HEK293T (cell line): ENCODE measurements at places on chromosomes 1 and 21.

- DNase-seq = peak; percentile 58
Measured at GRCh38 chr1:39105061-39105840, 79.1 kb downstream of the NDUFS5 start.

DNA sequence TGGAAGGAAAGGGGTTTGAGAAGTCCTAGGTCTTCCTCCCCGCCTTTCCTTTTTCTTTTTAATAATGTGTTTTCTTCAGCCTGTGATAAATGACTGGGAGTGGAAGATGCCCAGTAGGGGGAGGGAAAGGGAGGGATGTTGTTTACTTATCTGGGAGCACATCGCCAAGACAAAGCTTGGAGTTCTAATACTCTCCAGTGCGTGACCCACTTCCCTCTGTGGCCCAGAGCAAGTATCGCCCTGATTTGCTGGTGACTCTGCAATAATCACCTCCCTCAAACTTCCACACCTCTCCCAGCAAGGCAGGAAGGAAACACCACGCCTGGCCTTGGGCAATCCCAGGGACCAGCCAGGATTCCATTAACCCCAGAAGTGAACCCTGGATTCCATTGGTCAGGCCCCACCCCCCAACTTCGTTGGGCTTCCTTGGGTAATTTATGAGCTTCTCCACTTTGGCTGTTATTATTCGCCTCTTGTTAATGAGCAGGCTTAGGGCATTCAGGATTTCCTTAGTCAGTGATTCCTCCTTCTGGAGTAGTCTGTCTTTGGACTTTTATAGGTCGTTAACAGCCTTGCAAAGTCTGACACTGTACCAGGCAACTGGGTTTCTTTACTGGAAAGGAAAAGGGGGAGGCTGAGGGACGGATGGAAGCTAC, 24.3 kb upstream of the GRHL3 start:
- DNase-seq = no peak

- no peak for DNase-seq
Measured at GRCh38 chr1:198166900-198167299, 10.1 kb downstream of the NEK7 start.

GRCh38 chr1:226562989-226563388, 14.4 kb downstream of the STUM start:
- DNase-seq = no peak

GRCh38 chr1:33736496-33736895, 127.4 kb upstream of the HMGB4 start:
- DNase-seq = no peak

DNA sequence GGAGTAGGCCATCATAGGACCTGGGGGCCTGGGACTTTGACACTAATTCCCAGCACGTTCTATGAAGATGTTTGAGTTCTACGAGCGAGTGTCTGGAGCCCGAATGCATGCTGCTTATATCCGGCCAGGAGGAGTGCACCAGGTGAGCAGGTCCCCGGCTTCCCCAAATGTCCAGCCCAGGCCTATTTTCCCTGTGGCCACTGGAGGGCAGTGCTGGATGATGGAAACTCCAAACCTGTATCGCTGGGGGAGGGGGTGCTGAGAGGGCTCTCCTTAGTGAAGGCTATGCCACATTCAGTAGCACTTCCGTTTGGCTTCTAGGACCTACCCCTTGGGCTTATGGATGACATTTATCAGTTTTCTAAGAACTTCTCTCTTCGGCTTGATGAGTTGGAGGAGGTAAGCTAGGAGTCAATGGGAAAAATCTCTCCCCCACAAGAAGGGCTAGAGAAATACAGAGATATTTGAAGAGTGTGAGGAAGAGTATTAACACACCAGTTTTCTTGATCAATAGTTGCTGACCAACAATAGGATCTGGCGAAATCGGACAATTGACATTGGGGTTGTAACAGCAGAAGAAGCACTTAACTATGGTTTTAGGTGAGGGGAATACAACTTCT, 5.2 kb upstream of the FCER1G start:
- DNase-seq = peak; percentile 89

GRCh38 chr1:40824591-40825434, 37.4 kb downstream of the CITED4 start:
- DNase-seq = no peak

DNA sequence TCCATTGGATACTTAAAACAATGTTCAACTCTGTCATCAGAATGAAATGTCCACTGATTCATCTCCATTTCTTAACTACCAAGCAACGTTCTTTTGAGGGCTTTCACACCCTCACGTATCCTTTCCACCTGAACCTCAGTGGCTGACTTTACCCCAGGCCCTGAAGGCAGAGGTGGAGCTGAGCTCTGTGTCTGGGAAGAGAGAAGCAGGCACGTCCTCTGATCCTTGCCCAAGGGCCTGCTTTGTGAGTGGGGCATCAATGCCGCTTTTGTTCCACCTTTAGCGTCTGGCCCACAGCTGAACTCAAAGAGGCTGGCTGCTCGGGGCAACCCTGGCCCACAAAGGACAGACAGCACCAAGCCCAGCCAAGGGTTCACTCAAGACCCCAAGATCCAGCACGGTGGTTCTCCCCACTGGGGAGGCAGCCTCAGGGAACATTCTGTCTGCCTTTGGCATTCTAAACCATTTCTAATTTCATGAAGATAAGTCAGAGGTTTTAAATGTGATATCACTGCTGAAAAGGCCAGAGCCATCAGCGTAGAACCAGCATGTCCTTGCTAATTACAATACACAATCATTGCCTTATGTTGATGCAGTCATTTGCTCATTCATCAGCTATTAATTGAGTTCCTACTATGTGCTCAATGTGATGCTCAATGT, 126.0 kb upstream of the UBE2U start:
- no peak for DNase-seq

DNA sequence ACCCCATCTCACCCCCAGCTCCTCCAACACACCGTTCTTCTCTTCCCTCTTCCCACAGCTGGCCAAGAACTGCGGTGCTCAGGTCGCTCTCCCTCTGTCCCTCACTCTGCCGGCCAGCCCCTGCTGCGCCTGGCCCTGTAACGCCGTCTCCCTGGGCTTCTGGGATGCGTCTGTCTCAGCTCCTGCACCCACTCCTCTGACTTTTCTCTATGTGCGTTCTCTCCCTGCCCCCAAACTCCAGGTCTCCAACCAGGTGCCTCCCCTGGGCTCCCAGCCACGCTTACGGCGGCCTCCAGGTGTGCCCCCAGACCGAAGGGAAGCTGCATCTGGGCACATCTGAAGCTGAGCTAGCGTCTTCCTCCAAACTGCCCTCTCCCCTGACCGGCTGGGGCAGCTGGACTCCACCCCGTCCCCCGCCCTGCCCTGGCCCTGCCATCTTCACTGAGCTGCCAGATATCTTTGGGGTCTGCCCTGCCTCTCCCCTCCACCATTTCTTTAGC, 2.6 kb downstream of the KRTAP10-12 start:
- DNase-seq = no peak

GRCh38 chr1:60874718-60875117, 207.6 kb upstream of the NFIA start:
- no peak for DNase-seq

- no peak for DNase-seq
Measured at GRCh38 chr1:54884135-54884586, 2.8 kb downstream of the DHCR24 start.

- DNase-seq = no peak
Measured at GRCh38 chr21:27268290-27268689, 301.4 kb upstream of the ADAMTS5 start.

DNA sequence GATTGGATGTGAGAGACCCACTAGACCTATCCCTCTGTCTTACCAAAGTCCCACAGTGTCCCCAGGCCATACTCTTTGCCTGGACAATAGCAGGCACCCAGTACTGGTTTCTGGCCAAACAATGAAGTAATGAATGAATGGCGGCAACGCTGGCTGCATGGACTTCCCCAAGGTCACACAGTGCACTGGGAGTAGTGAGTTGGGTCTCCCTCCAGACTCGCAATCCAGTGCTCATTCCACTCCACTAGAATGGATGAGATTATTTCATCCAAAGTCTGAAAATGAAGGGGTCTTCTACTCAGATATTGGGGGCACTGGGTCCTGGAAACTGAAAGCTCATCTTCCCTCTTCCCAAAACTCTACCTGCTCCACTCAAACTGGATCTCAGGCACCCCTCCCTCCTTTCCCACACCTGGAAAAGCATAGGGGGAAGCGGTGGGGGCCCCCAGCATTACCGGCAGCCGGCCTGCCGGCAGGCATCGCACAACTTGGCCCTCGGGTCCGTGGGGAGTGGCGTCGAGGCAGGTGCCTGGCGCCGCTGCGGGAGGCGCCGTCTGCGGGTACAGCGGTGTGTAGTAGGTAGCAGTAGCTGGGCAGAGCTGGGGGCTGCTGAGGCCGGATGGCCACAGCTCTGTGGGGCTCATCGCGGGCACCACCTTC, 816 bp downstream of the E2F2 start:
- DNase-seq = no peak

GRCh38 chr1:31135973-31136600, 70.6 kb upstream of the PUM1 start:
- no peak for DNase-seq

DNA sequence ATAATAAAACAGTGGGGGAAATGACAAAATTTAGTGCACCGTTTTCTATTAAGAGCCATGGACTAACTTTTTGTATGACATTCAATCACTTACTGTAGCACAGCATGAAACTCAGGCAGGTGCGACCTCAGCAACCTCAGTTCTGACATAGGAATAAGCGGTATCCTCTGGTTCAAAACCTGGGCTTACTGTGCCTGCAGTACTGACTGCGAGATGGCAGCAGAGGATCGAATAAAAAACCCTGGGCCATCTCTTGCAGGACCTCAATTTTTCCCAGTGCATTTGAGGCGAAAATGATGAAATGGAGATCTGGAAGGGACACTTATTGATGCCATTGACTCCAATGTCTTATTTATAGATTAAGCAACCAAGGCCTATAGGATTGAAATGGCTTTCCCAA, 214.7 kb downstream of the ADGRL2 start:
- no peak for DNase-seq

GRCh38 chr1:179310721-179311120, 17.1 kb downstream of the SOAT1 start:
- no peak for DNase-seq
